Neural crest cell (in vitro differentiated cells): ENCODE measurements at places on chromosomes 6 and 20.

DNA sequence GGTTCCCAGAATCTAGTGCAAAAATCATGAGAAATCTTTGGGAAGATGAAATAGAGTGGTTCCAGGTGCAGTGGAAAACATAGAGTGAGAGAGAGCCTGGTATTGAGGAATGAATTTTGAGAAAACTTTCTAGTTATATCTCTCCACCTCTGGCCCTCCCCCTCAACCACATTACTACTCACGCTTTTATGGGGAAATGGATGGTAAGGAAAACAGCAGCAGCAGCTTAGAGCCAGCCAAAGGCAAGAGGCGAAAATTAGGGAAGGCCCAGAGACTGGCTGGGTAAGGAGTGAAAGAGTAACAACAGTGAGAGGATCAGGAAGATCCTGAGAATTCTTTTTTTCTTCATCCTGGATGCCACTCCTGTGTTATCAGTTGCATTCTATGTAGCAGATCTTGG, 187.9 kb upstream of the ECI2 start:
- no peak for DNase-seq

DNA sequence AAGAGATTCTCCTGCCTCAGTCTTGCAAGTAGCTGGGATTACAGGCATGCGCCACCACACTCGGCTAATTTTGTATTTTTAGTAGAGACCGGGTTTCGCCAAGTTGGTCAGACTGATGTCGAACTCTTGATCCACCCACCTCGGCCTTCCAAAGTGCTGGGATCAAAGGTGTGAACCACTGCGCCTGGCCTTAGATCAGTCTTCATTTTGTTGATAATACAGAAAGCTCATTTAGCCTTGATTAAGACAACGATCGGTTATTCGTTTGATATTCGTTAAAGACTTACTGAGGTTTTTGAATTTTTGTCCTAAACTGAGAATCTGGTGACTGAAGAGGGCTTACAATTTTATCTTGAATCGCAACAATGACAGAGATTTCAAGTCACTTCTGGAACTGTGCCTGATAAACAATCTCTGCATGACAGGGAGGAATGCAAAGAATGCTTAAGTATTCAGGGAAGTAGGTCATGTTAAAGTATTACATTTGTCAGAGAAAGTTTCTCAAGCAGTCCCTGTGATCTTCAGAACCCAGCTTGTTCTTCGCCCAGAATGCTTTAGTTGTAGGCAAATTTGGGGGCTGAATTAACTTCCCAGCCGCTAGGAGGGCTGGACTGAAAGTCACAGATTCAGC, 14.8 kb downstream of the AKAP12 start:
- DNase-seq: no peak

GRCh38 chr20:36832791-36833190, 43.1 kb upstream of the TLDC2 start:
- DNase-seq: no peak

GRCh38 chr6:117034971-117035370, 157.9 kb downstream of the RFX6 start:
- no peak for DNase-seq

DNA sequence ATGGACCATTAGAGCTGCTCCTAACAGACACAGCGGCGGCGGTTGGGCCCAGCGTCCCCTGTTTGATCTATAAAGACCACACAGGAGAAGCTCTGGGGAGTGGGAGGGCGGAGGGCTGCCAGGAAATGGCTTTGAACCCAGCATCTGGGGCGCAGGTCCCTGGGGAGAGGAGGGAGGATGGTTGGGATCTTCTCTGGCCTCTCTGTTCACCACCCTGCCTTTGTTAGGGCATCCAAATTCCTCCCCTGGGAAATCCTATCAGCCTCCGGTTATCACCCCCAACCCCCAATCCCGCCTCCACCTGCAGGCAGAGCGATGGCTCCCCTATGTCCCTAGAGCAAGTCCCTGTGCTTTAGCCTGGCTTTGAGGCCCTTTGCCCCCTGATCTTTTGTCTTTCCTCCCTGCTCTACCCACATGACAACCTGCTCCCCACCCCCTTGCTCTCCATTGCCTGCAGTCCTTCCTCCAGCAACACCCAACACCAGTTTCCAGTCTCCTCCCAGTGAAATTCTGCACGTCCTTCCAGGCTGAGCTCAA, 7.1 kb downstream of the XKR7 start:
- peak; percentile 20 for DNase-seq

GRCh38 chr20:37690626-37691369, 3.0 kb upstream of the CTNNBL1 start:
- no peak for DNase-seq

DNA sequence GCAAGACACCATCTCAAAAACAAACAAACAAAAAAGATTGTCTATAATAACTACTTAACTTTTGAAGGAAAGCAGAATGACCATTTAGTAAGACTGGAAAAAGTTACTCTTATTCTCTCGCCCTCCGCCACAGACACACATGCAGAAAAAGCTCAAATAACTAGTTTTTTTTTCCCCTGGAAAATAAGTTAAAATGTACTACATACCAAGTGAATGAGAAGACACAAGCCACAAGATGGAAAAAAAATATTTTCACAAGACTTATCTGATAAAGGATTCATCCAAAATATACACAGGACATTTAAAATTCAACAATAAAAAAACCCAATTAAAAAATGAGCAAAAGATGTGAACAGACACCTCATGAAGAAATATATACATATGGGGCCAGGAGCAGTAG, 31.9 kb downstream of the NUDT3 start:
- no peak for DNase-seq

- no peak for DNase-seq
These were observed 15.2 kb downstream of the DNAH8 start for GRCh38 chr6:38730140-38730862.

- no peak for DNase-seq
These were observed 12.5 kb downstream of the TRIM26 start for GRCh38 chr6:30200551-30201281.

DNA sequence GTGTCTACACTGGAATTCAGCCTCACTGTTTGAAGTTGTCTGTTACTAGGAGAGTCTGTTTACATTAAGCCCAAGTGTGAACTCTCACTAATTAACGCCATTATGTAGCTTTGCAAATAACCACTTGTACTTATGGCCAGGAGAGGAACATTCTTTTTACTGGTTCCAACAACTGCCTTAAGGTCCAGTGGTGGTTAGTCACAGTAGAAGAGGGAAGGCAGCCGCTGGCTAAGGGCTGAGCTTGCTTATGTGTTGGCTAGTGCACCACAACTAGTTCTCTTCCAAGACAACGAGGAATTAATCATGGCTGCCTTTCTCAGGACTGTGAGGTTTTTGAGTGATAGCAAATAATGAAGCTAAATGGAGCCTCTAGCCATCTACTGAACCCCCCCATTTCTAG, 14.9 kb upstream of the SLC22A23 start:
- DNase-seq: no peak

DNA sequence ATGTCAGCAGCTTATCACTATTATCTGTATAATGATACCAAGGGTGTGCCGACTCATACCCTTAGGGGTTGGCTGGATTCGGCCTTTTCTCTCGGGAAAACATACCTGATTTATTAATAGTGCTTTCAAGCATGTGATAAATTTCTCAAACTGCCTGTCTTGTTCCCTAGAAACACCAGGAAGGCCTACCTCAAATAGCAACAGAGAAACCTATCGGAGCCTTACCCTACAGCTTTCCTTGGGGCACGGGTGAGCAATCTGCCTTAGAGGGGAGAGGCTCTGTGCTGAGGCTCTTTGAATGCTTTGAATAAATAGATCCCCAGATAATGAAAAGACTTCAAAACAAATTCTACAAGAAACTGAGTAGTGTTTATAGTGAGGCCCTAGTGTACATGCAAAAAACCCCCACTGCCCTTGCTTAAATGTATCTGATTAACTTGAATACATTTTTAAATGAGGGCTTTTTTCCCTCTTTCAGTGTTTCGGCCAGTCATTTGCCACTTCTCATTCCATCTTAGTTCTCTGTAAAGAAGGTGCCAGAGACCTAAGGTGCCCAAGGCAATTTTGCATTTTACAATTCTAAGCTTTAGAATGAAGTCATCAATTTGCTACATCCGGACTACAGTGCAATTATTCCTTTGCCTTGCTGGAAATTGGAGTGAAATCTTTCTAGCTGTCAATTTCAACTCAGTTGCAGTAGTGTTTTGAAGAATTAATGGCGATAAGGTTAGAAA, 320.1 kb downstream of the ESR1 start:
- no peak for DNase-seq

- DNase-seq: no peak
These were observed 32.4 kb upstream of the SNX9 start for GRCh38 chr6:157790548-157791160.
